ENCODE measurements at places on chromosomes 4 and X.
A peak's percentile ranks its signal among the peaks of the same experiment; 100 is the strongest.

DNA sequence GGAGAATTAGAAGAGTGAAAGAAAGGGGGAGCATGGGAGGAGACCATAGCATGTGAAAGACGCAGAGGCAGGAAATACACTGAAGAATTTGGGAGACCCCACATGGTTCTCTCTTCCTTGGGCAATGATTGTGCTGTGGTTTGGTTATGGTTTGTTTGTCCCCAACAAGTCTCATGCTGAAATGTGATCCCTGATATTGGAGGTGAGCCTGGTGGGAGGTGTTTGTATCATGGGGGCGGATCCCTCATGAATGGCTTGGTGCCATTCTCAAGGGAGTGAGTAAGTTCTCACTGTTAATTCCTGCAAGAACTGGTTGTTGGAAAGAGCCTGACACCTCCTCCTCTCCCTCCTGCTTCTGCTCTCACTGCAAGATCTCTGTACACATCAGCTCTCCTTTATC is 78.6 kb upstream of the RAI2 start:
- DNase-seq: no peak

DNA sequence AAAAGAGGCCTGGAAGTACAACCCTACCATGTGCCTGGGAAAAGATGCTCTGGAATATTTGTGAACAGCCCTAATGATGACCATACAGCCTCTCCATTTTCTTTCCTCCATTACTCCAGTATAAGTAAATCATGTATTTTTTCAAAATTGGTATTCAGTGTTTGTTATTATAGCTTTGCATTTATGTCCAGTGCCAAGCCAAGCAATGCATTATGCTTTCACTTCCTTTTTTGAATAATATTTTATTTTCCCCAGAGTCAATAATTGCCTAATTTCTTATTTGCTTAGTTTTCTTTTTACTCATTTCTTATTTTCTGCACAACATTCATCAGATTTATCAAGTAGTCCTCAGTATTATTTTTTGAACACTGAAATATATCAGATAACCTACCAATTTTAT is 49.3 kb upstream of the EOLA2 start:
- DNase-seq: no peak

GRCh38 chrX:136652822-136653723 is 5.1 kb downstream of the CD40LG start:
- no peak for DNase-seq

DNA sequence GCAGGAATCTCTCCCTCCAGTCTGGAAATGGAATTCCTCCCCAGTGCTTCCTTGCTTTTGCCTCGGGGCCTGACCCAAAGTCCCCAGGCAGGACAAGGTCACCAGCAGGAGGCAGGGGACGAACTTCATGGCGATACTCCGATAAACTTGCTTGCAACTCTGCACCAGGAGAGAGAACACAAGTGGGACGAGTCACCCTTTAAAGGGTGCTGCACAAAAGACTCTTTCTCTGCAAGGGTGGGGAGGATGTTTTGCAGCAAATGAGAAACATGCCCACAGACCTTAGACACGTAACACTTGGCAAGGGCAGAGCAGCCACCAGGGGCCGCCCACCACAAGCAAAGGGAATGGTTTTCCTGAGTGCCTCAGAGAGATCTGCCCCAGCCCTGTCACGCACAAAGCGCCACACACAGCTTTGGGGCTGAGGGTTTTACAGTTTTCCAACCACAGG is at the start of gene FGFBP2:
TSS of gene FGFBP2 (minus strand) at position 175 of the 451 bp plus-strand sequence. CDS start at position 129, 46 bp downstream.
- peak; percentile 34 for DNase-seq

DNA sequence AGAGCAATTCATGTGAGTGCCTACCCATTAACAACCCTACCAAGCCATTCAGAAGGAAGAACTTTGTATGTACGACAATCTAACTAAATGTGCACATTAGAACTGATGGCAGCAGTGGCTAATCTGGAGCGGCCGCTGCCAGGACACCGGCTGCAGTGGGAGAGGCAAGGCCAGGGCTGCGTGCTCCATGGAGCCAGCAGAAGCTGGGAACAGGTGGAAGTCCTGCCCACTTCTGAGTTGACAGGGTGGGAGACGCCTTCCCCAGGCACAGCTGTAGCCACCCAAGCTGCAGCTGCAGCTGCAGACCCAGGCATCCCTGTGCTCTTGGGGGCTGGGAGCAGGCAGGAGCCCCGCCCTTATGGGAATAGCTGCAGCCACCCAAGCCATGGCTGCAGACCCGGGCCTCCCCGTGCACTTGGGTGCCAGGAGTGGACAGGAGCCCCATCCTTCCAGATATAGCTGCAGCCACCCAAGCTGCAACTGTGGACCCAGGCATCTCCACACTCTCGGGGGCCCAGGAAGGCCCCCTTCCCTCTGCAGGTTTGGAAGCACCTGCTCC is 79.1 kb upstream of the DDX60 start:
- DNase-seq: no peak

- DNase-seq: no peak
Observed at GRCh38 chr4:9894644-9895332, 113.4 kb downstream of the DRD5 start.

DNA sequence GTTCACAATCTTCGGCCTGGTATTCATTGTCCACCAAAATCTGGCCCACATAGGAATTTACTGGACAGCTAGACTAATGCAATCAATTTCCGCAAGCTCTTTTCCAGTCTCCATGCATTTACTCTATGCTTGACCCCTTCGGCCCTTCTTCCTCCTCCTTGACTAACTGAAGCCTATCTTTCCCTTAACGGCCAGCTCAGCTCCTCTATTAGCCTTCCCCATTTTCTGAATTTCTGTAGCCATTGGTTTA is 1.2 kb upstream of the PHKA2 start:
- DNase-seq: no peak

- DNase-seq: no peak
Observed at GRCh38 chr4:186487726-186488125, 67.6 kb downstream of the MTNR1A start.

GRCh38 chrX:140918398-140919038 is 83.9 kb upstream of the SPANXB1 start:
- peak; percentile 33 for DNase-seq

- no peak for DNase-seq
Observed at GRCh38 chr4:37876156-37876555, 14.7 kb upstream of the TBC1D1 start.

GRCh38 chr4:105591573-105591972 is 39.2 kb downstream of the ARHGEF38 start:
- no peak for DNase-seq
